ENCODE measurements at places on chromosomes 11 and 22. TPM values are rescaled to one million over a fixed set of nuclear protein-coding genes. Genes with fewer than 3 reads are reported as not detected.

DNA sequence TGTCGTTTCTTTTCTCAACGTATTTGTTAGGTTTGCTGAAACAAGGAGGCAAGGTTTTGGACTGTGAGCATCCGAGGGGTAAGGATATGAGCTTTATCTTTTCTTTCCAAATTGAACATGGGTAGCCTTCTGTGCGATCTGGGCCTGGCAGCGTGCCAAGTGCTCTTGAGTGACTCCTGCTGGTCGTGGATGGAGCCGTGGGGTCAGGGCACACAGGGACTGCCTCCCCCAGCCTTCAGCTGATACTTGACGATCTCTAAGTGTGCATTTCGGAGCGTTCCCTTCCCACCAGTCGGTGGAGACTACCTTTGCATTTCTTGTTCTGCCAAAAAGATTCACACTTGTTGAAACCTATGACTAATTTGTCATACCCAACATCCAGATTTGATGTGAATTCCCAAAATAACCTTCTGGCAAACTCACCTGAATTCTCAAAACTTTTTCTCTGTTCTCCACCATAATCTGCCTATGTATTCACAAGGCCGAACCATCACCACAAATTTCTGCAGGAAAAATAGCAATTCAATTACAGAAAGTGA lies 40.1 kb upstream of the CLMP start:
- DNase-seq: no peak

DNA sequence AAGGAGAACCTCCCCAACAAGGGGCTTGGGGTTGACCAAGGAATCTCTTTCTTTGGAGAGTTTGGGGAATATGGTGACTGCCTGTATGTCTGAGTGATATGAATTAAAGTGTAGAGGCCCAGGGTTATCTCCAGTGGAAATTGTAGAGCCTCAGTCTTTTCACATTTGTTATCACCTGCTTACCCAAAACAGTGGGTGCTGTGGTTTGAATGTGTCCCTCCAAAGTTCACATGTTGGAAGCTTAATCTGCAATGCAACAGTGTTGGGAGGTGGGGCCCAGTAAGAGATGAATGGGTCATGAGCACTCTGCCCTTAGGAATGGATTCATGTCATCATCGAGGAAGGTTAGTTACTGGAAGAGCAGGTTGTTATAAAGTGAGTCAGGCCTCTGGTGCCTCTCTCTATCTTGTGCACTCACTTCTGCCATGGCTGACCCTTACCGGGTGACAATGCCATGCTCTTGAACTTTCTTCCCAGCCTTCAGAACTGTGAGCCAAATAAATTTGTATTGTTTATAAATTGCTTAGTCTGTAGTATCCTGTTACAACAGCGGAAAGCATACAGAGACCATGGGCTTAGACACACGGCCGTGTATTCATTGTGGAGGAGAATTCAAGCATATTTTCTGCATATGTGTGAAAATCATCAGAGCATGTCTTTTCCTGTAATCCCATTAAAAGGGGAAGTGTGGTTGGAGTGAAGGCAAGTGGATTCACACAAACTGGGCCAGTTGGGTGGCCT lies 114.1 kb upstream of the TBCEL start:
- DNase-seq: no peak

GRCh38 chr22:20999350-21000206 lies 2.3 kb downstream of the THAP7 start:
- DNase-seq: no peak

GRCh38 chr11:11450744-11451362 lies 97.8 kb upstream of the CSNK2A3 start:
- no peak for DNase-seq

DNA sequence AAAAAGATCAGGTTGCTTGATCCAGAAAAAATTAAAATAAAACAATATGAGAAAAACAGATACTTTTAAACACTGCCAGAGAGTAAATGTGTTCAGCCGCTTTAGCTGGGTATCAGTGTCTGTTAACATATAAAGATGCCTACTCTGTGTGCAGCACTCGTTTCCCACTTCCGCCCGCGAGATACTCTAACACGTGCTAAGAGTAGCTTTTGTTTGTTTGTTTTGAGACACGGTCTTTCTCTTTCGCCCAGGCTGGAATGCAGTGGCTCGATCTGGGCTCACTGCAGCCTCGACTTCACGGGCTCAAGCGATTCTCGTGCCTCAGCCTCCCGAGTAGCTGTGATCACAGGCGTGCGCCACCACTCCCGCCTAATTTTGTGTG lies 531 bp upstream of the MEN1 start:
- DNase-seq: no peak

GRCh38 chr11:10294290-10294953 lies 403 bp upstream of the SBF2 start:
- no peak for DNase-seq

GRCh38 chr11:2698386-2699184 lies 1.2 kb downstream of the KCNQ1OT1 start:
- no peak for DNase-seq

DNA sequence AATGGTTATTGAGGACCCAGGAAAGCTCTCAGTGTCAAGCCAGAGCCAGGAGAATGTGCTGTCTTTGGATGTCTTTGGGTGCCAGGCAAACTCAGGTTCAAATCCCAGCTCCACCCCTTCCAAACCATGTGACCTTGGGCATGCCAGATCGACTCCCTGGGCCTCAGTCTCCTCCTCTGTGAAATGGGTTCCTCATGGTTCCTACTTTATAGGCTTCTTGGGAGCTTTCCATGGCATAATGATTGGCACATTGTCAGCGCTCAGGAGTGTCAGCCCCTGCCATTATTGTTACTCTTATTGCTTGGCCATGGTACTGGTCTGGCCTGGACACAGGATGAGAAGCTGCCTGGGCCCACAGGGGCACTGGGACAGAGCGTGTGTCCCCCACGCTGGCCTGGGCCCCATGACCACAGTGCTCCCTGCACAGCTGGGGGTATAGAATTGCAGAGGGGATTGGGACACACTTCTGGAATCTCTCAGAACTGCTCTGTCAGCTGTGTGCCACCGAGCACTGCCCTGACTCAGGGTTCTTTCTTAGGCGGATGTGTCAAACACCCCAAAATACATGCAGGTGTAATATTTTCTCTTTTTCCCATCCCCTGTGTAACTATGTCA lies 37.6 kb upstream of the CRYBB3 start:
- DNase-seq: no peak

- DNase-seq: no peak
These were observed 89.1 kb upstream of the DBX1 start for GRCh38 chr11:20249378-20249777.

SERGEF gene
- total RNA-seq: 23.3 TPM

GRCh38 chr11:94934362-94934761 lies 39.0 kb downstream of the CWC15 start:
- DNase-seq: no peak

DNA sequence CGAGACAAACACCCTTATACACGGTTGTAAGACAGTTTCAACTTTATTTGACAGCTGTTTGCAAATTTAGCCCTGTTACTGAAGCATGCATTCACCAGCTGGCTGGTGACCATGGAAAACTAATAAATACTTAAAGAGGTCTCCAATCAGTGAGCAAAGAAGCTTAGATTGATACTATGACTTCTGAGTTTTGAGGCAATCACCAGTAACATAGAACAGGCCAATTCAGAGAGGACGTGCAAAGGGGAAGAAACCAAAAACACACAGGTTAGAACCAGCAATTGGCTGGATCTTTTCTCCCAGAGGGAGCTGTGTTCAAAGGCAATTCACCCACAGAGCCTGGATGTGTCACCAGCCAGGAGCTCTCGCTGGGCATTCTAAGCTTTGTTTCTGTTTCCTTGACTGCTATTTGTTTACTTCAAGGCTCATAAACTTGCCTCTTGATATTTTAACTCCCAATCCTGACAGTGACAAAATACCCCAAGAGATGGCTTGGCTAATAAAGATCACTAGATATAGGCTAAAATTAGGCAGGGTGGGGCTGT lies 113.6 kb upstream of the MTMR2 start:
- no peak for DNase-seq

GRCh38 chr11:6648501-6648900 lies 7.1 kb downstream of the DCHS1 start:
- no peak for DNase-seq

GRCh38 chr11:64357446-64357845 lies 1.5 kb upstream of the RPS6KA4 start:
- DNase-seq: no peak

FGF3 gene
- not detected for total RNA-seq

CECR2 gene
- total RNA-seq: 1.2 TPM

DNA sequence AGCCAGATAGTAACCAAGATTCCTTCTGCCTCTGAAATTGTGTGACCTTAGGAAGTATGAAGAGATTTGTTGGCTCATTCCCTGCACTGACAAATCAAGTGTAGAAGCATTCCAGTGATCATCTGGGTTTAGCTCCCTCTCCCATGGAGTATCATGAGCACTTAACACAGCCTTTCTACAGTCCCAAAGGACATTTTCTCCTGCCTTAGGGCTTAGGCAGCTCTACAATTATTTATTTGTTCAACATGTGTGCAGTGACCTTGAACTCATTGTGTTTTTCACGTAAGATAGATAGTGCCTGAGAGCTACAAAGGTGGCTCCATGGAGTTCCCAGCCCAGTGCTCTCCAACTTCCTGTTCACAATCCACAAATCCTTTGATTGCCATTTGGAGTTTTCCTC lies 94.8 kb upstream of the FAT3 start:
- DNase-seq: no peak

UPK3A gene
- not detected for total RNA-seq

GRCh38 chr11:69320326-69320725 lies 26.4 kb downstream of the MYEOV start:
- no peak for DNase-seq

DNA sequence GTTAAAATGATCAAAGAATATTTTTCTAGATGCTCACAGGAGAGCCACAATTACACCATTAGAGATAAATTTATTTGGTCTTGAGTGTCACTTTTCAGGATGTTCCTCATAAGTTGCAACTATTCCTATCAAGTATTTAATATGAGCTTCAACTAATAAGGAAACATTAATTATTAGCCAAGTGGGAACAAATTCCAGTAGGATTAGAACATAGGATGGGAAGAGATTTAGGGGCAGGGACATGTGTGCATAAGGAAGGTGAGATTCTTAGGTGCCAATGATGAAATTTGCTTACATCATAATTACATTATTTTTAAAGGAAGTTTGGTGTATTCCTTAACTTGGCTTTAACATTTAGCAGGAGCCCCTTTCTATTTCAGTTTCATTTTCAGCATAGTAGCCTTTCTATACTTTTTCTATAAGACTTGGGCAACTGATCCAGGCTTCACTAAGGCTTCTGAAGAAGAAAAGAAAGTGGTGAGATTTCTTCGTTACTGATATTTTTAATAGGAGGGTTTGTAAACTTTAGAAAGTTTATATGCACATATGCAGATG lies 38.8 kb downstream of the CSRP3 start:
- no peak for DNase-seq

RBM4B gene
- 25.9 TPM for total RNA-seq

MTMR2 gene
- 56.7 TPM for total RNA-seq

TEF gene
- total RNA-seq: 4.0 TPM

DNA sequence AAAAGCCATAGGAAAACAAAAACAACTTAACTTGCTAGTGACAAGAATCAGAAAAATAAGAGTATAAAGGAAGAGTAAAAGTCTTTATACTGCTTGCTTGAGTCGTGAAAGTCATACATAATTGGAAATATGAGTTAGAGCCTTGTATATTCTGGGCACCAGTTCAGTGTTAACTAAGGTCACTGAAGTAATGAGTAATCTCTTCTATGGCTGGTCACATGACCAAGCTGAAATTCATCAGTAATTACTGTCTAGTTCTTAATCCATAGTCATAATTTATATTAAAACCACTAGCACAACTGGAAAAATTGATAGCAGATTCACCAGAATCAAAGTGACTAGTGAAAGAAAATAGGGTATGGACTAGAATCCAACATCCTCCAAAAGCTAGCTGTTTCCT lies 84.4 kb upstream of the SLC5A12 start:
- no peak for DNase-seq
